ENCODE measurements at places on chromosomes 2 and 18.

DNA sequence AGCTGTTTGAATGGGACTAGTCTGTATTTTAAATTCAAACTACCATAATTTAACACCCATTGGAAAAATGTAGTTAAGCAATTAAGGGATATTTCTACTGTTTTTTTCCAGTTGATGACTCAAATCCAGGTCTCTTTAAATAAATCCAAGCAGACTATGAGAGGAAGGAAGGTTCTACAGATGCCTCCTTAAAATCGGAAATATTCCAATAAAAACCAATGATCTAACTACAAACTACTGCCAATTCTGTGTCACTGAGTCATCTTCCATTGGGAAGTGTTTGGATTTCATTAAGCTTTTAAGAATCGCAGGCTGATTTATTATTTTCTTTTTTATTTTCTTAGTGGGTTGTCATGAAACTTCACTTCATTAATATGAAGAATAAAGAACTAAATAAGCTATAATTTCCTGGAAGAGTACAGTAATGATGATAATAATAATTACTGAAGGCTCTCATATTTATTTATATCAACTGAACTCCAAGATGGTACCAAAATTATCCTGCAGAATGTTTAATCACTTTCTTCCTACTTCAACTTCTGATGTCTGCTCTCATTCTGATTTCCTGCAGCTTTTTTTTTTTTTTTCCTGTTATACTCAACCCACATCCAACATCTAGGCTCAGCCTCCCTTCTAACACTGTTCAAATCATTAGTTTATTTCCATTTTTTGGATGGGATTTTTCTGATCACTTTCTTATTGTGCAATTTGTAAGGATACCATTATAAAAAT is 166.3 kb upstream of the FN1 start:
- no peak for DNase-seq

- DNase-seq = no peak
These were observed 32.7 kb downstream of the COX7A2L start for GRCh38 chr2:42328148-42328833.

GRCh38 chr2:179875864-179876263 is 14.5 kb upstream of the ZNF385B start:
- DNase-seq = no peak

DNA sequence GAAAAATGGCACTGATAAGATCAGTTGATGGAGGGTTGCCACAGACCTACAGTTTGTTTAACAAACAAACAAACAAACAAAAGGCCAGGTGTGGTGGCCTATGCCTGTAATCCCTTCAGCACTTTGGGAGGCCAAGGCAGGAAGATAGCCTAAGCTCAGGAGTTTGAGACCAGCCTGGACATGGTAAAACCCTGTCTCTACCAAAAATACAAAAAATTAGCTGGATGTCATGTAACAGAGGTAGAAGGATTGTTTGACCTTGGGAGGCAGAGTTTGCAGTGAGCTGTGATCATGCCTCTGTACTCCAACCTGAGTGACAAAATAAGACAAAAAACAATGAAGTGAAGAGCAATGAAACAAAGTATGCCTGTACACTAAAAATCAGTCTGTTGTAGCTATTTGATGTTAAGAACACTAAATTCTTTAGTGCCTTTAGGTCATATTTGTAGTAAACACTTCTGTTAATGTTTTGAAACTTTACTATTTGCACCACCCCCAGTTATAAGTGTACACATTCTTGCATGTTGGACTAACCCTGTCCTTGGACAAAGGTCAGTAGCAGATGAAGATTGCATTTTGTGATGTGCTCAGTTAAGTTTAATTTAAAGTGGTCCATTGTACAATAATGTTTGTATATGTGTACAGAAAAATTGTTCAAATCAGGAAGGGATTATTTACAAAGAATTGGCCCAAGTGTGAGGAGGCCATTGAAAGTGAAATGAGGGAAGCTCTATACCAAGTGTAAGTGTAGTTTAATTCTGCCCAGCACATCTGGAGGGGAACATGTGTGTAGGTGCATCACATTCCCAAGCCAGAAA is 73.9 kb downstream of the KYNU start:
- no peak for DNase-seq

DNA sequence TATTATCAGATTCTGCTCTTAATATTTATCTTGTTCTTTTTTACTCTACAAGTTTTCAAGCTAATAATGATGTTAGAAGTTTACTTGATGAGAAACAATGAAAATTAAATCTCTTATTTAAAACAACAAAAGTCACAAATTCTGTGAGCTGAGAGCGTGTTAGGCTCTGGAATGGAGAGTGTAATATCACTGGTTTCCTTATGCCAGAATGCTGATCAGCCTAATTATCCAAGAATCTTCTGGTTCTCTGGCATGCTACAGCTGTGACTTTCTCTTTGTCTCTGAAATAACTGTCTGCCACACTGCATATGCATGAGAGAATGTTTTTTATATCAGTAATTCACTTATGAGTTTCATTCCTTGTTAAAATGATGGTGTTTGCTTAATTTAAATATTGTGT is 236.7 kb downstream of the PARD3B start:
- DNase-seq = no peak

GRCh38 chr2:48715956-48716355 is 39.6 kb downstream of the LHCGR start:
- no peak for DNase-seq

- no peak for DNase-seq
These were observed 362.8 kb upstream of the SLC14A2 start for GRCh38 chr18:45252474-45252873.

DNA sequence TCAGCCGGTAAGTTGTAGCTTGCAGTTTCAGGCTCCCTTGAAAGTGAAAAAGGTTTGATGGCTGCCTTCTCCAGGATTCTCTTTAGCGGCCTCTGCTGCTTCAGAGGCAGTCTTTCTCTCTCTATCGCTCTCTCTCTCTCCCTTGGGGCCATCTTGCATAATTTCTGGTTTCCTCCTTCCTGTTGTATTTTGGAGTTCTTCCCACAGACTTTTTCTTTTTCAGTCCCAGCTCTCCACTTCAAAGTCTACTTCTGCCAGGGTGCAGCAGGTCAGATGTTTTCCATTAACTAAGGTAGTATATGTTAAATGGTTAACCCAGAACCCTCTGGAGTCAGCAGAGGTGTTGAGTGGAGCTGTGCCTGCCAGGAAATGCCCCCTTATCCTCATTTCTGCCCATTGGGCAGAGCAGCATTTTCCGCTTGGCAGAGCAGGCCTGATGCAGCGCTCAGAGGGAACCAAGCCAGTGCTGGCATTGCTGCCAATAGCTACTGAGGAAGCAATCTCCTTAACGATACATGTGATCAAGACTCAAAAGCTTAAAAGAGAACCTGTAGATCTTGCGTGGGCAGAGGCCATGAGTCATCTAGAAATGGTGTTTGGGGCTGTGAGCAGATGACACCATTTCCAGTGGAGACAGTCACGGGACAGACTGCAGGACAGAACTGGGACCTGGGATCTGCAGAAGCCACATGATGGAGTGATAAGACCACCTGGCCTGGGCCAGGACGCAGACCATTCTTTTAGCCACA is 20.8 kb downstream of the DBI start:
- no peak for DNase-seq

DNA sequence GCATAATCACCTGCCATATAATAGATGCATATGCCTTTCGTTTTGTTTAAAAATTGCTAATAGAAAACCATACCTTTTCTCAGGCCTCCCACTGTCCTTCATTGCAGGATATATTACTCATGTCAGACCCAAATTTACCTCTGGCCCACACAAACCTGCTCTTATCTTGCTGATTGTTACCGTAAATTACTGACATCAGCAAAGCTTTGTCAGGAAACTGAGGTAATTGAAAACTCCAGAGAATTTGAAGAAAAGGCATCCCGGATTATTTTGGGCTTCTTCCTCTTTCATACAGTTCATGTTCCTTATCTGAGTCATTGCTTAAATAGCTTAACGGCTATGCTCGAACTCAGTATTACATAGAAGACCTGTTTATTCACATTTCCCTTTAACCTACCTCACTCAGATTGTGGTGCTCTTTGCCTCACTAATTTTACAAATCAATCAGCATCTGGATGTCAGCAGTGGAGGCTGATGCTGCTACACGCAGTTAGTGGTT is 145.7 kb downstream of the ZEB2 start:
- no peak for DNase-seq

GRCh38 chr2:157868993-157869392 is 7.1 kb downstream of the ACVR1 start:
- no peak for DNase-seq

GRCh38 chr2:218607436-218608115 is at the start of gene PLCD4:
TSS of gene PLCD4 (plus strand) at chr2:218607899. CDS start at chr2:218615740, 7,841 bp downstream.
- no peak for DNase-seq

- peak; percentile 23 for DNase-seq
These were observed 14.6 kb upstream of the AFG3L2 start for GRCh38 chr18:12391487-12392165.

GRCh38 chr2:209570194-209570593 is 146.3 kb downstream of the MAP2 start:
- no peak for DNase-seq

- no peak for DNase-seq
These were observed 504.8 kb upstream of the NRP2 start for GRCh38 chr2:205177546-205177945.

GRCh38 chr2:99481941-99482340 is 7.9 kb downstream of the REV1 start:
- no peak for DNase-seq

DNA sequence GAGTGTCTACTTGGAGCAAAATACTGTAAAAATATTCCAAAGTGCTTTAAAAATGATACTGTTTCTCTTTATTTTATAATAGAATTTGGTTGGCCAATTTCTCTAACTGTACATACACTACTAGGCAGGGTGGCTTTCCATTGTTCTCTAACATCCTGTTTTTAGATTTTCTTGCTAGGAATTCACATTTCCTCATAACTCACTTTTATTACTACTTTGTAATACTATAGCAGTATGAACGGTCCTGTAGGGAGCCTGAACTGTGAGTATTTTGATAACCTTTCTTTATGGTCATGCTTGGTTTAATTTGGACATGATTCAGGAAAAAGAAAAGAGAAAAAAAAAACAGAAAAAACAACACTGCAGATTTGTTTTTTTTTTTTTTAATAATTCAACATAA is 37.8 kb downstream of the GCG start:
- no peak for DNase-seq

GRCh38 chr2:23606196-23606595 is 221.2 kb downstream of the KLHL29 start:
- no peak for DNase-seq

DNA sequence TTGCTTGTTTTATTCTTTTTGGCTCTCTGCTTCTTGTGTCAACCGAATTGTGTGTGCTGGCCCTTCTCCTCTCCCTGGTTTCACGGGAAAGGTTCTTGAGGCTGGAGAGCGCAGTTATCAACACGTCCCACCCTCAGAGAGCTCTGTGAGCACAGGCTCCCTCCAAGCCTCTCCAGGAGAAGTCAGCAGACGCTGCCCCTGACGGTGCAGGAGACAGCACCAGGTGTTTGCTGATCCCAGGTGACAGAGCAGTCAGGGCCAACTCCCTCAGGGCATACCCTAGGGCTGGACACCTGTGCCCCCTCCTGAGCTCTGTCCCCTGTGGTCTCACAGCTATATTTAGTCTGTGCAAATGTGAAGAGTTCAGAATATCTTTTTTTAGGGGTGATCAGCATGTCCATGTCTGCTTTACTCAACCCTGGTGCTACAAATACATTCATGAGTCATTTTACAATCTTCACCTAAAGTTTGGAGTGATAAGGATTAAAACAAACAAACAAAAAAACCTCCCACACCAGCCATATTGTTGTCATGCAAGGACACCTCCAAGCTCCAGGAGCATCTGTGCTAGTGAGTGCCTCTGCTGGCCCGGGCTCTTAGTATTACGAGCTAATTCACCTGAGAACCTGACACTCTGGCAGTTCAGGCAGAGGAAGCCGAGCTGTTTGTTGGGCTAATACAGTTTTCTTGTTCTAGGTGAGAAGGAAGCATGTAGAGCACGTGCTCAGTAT is 65.9 kb upstream of the TMEM200C start:
- no peak for DNase-seq

DNA sequence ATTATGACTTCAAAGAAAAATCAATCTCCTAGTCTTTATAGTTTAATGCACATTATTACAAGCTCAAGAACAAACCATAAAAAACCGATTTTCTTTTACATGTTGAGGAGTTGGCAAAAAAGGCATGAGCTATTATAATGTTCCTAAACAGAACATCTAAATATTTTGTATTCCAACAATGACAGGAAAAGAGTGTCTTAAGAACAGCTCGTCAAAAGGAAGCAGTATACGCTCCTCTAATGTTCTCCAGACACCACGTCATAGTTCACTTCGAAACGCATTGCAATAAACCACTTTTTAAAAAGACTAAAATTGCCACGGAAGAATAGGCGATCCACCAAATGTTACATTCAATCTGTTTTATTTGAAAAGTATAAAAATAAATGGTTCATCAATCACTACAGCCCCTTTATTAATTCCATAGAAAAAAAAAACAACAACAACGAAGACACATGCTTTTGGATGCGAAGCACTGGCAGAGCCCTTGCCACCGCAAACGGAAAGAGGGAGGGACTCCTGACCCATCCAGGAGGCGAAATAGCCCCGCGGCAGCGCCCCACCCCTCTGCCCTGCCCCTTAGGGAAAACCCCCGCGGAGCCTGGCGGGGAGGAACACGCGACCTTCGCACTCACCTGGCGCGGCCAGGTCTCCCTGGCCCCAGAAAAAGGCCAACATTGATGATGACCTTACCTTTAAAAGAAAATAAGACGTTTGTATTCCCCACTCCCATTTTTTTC is 45.8 kb downstream of the MBP start:
- DNase-seq = no peak

DNA sequence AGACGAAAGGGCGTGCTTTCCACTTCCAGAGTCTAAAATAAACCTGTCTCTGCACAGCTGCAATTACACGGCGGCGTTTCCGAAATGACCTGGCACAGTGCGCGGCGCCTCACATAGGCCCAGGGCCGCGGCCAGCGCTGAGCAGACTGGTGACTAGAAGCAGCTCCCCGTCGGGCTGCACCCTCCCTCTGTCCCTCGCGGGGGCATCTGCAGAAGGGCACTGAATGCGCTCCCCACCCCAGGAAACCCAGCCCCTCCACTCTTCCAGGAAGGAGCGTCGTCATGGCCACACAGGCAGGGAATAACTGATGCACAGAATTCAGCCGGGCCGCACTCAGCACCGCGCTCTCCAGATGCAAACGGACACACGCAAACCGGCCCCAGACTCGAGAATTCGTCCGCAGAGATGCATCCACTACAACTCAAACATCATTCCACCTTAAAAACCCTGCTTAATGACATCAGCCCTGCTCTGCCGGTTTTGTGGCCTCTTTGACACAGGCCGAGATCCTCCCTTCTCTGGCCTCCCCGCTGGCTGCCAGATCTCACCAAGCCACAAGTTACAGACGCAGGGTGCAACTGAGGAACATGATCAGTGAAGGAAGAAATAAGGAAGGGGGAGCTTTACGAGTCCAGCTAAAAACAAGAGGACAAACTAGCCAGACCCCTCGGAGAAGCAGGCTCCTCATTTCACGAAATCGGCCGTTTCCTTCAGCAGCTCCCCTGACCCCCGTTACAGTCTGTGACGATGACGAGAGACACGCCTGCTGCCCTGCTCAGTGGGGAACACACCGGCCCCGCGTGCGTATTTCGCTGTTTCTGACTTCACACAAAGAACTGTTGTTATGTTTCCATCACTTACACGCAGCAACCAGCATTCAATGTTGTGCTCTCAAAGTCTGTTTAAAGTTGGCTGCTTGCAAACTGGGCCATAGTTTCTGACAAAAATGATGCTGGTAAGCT is 40.2 kb downstream of the MBP start:
- no peak for DNase-seq

GRCh38 chr2:148582679-148583511 is 61.7 kb upstream of the EPC2 start:
- DNase-seq = no peak

Data from activated CD4-positive, alpha-beta T cell treated with anti-CD3 and anti-CD28 coated beads for 1 hour (primary cell).